ENCODE measurements at places on chromosomes 16 and 17. TPM values are rescaled to one million over a fixed set of nuclear protein-coding genes. Genes with fewer than 3 reads are reported as not detected.
A peak's percentile ranks its signal among the peaks of the same experiment; 100 is the strongest.

- no peak overlapping the region for H3K4me3 ChIP-seq
- no peaks in the 10 kb centered on the region for H3K4me1 ChIP-seq
- no peaks in the 10 kb centered on the region for H3K36me3 ChIP-seq
- H3K27me3 ChIP-seq = no peaks in the 10 kb centered on the region
Observed at GRCh38 chr17:52828621-52829020, 670.1 kb upstream of the CA10 start.

Gene GLTPD2
- not detected for total RNA-seq

DNA sequence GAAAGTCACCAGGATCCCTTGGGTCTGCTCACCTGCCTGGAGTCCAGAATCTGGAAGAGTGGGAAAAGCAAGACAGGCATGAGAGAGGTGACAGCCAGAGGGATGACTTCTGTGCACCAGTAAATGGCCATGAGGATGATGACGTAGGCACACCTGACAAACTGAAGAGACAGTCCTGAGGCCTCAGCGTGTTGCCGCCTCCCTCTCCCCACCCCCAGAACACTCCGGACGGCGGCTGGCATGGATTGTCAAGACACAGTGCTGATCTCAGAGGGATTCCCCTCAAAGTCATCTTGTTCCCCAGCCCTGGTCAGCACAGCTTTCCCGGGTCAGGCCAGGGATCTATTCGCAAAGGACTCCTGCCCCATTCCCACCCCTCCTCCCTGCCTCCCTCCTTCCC is 6.2 kb downstream of the SLC13A5 start:
- H3K4me3 ChIP-seq = no peak overlapping the region
- H3K4me1 ChIP-seq = no peaks in the 10 kb centered on the region
- no peak overlapping the region for H3K27ac ChIP-seq
- no peak for DNase-seq
- peaks cover 2% of the 10 kb centered on the region for H3K27me3 ChIP-seq
- H3K36me3 ChIP-seq = no peaks in the 10 kb centered on the region

Gene ZNF830
- total RNA-seq = 11.5 TPM

Gene MT3
- total RNA-seq = not detected

DNA sequence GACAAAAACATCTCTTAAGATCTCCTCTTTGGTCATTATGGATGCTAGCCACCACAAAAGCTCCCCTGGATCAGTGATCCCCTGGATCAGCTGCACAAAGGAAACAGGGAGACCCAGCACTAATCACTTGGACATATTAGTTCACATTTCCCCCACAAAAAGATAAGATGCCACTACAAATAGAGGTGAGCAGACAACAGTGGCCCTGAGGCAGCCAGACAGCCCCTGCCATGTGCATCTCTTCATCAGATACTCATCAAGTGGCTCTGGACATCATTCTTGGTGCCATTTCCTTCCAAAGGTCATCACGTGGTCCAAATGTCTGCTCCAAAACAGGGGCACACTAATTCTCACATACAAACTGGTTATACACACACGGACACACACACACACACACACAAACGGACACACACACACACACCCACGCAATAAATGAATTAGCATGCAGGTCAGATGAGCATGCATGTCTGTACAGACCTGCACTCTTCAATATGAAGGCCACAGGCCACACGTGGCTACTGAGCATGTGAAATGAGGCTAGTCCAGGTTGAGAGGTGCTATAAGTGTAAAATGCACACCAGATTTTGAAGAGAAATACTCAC is 4.1 kb downstream of the USP36 start:
- peaks cover 52% of the 10 kb centered on the region for H3K36me3 ChIP-seq
- no peaks in the 10 kb centered on the region for H3K27me3 ChIP-seq
- no peak overlapping the region for H3K4me3 ChIP-seq
- DNase-seq = no peak
- no peak overlapping the region for H3K27ac ChIP-seq
- H3K4me1 ChIP-seq = peaks cover 2% of the 10 kb centered on the region

Gene EEF2K
- total RNA-seq = 26.1 TPM

Gene G6PC1
- not detected for total RNA-seq

- DNase-seq = no peak
- no peak overlapping the region for H3K4me3 ChIP-seq
- H3K4me1 ChIP-seq = no peaks in the 10 kb centered on the region
- no peaks in the 10 kb centered on the region for H3K36me3 ChIP-seq
Observed at GRCh38 chr16:81545470-81546250, 101.1 kb downstream of the CMIP start.

- H3K4me3 ChIP-seq = no peak overlapping the region
- no peak overlapping the region for H3K27ac ChIP-seq
- H3K27me3 ChIP-seq = no peaks in the 10 kb centered on the region
- no peaks in the 10 kb centered on the region for H3K36me3 ChIP-seq
- no peaks in the 10 kb centered on the region for H3K4me1 ChIP-seq
Observed at GRCh38 chr16:77647726-77648125, 74.6 kb upstream of the NUDT7 start.

- peaks cover 28% of the 10 kb centered on the region for H3K27me3 ChIP-seq
- DNase-seq = peak; percentile 54
- H3K27ac ChIP-seq = no peak overlapping the region
- no peaks in the 10 kb centered on the region for H3K36me3 ChIP-seq
- H3K4me3 ChIP-seq = no peak overlapping the region
Observed at GRCh38 chr17:79420318-79421243, 190.3 kb downstream of the RBFOX3 start.

Gene PMP22
- total RNA-seq = 22.4 TPM

GRCh38 chr16:49857423-49858181 is 1.7 kb upstream of the ZNF423 start:
- peak; percentile 75 for DNase-seq
- peaks cover 19% of the 10 kb centered on the region for H3K4me1 ChIP-seq
- no peak overlapping the region for H3K27ac ChIP-seq

Gene TCAP
- 79.1 TPM for total RNA-seq

Gene CALB2
- 1.3 TPM for total RNA-seq

All from cardiac muscle cell (in vitro differentiated cells and primary cell).